Bone marrow (tissue), 2 donors: ENCODE measurements at places on chromosomes 12 and 14.
A peak's percentile ranks its signal among the peaks of the same experiment; 100 is the strongest.

GRCh38 chr12:8554451-8555195, 13.9 kb upstream of the CLEC4E start:
- no peak for DNase-seq

GRCh38 chr12:27284751-27285150, 40.7 kb downstream of the STK38L start:
- no peak for DNase-seq

GRCh38 chr12:68835333-68835908, 27.4 kb downstream of the MDM2 start:
- DNase-seq = no peak

GRCh38 chr14:82689948-82690347, 1156.3 kb upstream of the SEL1L start:
- no peak for DNase-seq

DNA sequence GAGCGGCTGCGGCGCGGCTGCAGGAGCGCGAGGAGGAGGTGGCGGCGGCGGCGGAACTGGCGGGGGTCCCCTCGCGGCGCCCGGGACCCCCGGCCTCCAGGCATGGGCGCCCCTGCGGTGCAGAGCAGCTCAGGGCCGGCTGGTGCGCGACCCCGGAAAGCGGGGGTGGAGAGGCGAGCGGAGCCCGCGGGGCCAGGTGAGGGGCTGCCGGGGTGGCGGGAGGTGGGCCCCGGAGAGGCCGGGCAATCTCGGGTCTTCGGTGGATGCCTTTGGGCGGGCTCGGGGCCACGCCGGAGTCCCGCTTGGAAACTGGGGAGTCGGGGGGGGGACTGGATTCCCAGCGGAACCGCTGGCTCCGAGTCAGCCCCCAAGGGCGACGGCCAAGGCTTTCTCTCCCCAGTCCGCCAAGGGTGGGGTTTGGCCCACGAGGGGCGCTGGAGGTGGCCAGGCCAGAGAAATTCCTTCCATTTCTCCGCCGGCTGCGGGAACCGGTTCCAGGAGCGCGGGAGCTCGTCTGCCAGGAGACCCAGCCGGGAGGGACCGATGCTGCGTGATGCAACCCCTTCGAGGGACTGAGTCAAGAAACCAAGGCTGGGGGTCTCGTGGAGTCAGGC, 13.9 kb upstream of the NR4A1 start:
- DNase-seq = no peak

DNA sequence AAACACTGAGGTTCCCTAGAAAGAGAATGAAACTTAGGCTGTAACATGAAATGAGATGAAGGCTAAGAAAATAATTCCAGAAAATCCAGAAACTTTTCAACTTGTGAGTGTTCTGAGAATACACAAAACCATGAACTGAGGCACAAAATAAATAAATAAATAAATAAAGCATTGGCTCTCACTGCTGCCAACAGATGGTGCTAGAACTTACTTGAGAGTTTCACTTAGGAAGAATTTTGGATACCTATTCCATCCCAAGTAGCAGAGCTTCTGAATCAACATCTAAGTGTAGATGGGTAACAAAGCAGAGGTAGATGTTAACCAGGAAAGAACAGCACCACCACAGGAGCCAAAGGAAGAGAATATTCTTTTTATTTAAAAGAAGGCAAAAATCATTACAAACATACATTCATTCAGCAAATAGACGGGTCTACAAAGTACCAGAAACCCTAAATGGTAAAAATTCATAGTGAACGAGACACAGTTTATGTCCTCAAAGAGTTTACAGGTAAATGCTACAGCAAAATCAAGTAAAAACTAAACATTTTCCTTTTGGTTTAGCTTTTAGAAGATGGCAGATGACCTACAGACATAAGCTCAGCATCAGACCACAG, 16.7 kb downstream of the EPS8 start:
- no peak for DNase-seq

DNA sequence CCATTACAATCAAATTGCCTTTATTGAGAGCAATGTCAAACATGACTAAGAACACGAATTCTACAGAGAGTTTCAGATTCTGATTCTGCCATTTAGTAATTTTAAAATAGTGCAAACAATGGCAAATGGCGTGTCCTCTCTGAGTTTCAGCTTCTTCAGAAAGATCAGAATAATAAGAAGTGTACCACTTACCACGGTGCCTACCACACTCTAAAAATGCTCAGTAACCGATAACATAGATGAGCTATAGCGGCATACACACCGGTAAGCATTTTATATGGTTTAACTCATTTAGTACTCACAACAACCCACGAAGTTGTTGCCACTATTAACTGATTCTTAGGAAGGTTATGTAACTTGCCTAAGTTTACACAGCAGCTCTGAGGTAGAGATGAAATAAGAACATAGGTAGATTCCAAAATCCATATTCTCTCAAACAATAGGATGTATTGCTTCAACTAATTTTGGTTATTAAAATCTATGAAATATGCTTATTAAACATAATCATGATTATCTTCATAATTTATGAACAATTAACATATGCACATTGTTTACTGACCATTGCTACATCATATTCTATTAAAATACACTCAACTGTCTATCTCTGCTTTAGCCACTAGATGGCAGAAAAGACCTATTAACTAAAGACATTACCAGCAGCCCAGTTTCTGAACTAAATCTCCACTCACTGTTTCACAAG, 38.3 kb downstream of the SLC6A15 start:
- DNase-seq = peak; percentile 15

DNA sequence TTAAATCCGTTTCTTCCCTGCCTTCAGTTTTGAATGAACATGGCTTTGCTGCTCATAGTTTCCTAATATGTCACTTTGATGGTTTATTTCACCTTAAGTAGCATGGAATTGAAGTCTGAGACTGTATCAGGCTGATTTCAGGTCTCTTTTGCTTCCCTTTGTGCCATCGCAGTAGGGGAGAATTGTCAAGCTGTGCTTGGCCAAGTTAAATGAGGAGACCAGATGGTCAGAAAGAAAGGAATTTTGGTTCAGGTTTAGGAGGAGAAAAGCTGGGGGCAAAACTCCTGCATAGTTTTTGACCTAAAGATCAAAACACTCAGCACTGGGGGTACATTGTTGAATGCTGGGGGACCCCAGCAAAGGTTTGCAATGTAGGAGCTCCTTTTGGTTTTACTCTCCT, 398.4 kb downstream of the NUAK1 start:
- no peak for DNase-seq

- peak; percentile 78 for DNase-seq
Measured at GRCh38 chr14:67241411-67242167, at the start of gene PALS1. Gene PALS1 (plus strand): TSS chr14:67241435. CDS start chr14:67279171, 37,736 bp downstream.

DNA sequence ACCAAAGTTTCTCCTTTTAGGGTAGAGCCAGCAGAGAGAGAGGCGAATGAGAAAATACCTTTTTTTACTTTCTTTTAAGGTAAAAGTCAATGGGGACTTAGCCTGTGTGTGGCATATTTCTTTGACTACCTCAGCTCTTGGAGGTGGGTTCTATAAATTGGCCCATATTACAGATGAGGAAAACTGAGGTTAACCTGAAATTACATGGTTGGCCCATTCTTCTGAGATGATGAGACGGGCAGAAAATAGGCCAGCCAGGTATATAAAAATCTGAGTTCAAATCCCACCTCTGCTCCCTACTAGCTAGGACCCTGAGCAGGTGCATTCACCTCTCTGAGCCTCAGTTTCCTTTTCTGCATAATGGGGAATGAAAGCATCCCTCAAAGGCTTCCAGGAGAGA, 22.4 kb downstream of the LHX5 start:
- no peak for DNase-seq

GRCh38 chr12:119014368-119014767, 33.0 kb downstream of the SRRM4 start:
- DNase-seq = no peak

- DNase-seq = no peak
Measured at GRCh38 chr14:67986131-67986841, 166.7 kb downstream of the RAD51B start.

DNA sequence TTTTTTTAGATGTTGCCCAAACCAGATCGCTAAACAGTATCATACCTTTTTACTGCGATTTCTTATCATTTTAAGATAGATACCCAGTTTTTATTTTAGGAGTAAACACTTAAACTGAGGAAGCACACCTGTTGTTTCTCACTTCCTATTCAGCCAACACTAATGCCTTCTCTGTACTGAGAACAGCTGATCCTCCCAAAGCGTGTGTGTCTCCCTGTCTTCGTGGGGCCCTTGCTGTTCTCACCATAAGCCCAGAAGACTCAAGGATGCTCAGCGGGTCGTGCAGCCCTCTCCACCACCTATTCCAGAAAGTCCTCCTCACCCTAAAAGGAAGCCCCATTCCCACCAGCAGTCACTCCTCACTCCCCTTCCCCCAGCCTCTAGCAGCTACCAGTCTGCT, 14.8 kb downstream of the PPP2R5C start:
- no peak for DNase-seq

DNA sequence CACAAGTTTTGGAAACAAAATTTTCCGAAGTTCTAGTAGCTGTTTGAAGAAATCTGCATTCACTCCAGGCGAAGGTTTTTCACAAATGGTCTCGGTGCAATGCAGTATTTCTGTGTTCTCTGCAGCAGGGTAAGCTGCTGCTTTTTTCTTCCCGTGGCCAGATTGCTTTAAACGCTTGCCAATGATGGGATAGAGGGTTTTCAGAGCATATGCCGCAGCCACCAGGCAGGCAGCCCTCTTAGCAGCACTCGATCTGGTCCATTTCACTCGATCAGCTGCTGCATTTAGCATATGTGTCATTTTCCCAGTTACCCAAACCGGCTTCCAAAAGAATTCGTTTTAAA, 315 bp downstream of the ABCD2 start:
- no peak for DNase-seq

GRCh38 chr12:57996520-57996919, 55.2 kb downstream of the ATP23 start:
- no peak for DNase-seq

GRCh38 chr12:65022960-65023359, 98.1 kb downstream of the WIF1 start:
- DNase-seq = no peak

DNA sequence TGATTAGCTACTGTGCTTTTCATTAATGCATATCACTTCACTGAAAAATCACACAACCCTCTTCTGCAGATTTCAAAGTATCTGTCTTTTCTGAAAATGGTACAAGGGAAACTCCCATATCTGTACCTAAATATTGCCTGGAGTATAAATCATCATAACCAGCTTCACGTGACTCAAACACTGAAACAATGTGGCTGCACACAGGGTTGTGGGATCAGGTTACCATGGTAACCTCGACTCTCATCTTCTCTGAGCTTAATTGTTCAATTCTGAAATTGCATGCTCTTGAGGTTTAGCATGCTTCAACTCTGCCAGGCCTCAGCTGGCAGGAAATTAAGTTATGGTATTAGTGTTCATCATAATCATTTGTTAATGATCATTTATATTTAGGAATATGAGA, 77.5 kb upstream of the CPSF6 start:
- DNase-seq = no peak

- DNase-seq = peak; percentile 15
Measured at GRCh38 chr12:1634590-1635191, 5.7 kb downstream of the WNT5B start.
